ENCODE measurements at places on chromosomes 7 and 10.

- no peak for DNase-seq
Measured at GRCh38 chr7:66859794-66860645, 61.0 kb upstream of the TMEM248 start.

- DNase-seq = no peak
Measured at GRCh38 chr7:111173528-111173927, 82.6 kb downstream of the LRRN3 start.

- no peak for DNase-seq
Measured at GRCh38 chr7:78090616-78091015, 292.0 kb downstream of the PHTF2 start.

DNA sequence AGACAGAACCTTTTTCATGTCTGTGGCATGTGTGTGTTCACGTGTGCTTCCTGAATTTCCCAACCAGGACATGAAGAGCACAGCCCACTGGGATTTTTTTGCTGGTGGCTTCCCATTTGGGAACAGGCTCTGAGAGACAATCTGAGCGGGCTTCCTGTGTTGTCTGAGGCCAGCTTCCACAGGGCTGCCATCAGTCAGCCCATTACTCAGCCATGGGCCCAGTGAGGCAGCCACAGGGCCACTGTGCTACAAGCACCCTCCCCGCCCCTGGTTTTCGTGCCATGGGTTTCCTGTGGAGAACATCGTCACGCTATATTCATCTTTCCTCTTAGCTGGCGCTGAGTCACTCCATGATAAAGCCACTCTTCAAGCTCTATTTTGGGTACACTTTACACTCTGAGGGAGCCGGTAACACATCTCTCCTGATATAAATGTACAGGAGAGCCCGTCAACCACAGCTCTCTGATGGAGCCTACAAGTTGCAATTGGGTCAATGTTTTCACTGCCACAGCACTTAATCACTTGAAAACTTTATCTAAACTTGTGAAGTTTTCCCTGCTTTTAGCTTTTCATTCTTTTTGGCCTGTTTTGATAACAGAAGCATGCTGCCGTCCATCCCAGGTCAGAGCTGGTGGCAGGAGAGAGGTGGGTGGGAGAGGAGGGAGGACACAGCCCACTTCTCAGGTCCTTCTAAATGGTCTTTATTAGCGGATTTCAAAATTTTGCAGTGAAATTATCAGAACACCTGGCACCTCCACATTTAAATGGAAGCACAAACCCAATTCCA, 96.9 kb downstream of the HIPK2 start:
- no peak for DNase-seq

DNA sequence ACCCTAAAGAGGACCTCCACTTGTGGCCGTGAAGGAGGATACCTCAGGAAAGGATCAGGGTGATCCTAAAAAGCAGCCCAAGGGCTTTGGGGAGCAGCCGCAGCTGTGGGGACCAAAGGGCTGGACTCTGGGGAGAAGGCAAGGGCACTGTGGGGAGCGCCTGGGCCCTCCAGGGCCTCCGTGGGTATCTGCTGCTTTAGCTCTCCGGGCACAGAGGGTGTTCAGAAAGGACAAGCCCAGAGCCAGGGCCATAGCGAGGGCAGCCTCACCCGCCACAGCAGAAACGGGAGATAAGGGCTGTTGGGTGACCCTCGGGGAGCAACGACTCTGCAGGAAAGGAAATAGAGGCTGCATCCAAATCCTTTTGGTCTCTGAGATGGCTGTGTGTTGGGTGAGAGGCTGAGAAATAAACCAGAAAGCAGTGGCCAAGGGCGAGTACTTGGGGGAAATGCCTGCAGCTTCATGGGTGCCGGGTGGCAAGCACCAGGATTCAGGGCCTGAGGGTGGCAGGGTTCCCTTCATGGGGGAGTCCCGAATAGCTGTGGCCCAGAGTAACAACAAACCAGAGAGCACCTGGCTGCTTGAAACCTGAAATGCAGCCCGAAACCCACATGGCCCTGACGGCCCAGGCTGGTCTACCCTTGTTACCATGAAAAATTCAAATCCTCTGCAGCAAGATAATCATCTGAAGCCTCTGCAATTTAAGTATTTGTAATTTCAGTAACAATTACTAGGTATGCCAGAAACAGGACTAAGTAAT, 95.2 kb downstream of the VIPR2 start:
- no peak for DNase-seq

DNA sequence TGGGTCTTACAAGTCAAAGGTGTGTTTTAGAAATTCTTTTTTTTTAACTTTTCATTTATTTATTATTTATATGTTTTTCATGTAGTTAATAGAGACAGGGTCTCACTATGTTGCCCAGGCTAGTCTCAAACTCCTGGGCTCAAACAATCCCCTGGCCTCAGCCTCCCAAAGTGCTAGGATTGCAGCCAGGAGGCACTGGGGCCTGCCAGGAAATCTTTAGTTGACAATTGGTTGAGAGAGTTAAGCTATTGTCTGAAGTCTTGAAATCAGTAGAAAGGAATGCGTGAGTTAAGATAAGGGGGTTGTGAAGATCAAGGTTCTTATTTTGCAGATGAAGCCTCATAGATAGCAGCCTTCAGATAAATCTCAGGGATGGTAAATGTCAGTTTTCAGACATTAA, 245.4 kb upstream of the GALNT17 start:
- no peak for DNase-seq

DNA sequence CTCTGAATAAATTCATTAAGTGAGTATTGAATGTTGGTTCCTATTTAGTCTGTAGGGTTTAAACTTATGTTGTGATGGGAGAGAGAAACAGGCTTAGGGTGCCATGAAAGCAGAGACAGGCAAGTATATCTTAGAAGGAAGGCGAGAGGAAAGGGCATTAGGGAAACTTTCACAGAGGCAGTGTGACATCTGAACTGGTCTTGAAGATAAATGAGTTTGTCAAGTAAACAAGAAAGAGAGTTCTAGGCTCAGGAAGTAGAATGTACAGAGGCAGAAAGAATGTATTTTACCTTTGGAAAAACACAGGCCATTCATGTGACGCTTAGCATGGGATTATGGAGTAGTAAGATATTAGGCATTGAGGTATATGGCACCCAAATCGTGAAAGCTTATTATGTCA, 34.5 kb downstream of the GLCCI1 start:
- DNase-seq = no peak

- DNase-seq = no peak
Measured at GRCh38 chr10:98619446-98619845, 172.7 kb upstream of the HPS1 start.

- no peak for DNase-seq
Measured at GRCh38 chr7:93690021-93690420, 115.5 kb upstream of the CALCR start.

- no peak for DNase-seq
Measured at GRCh38 chr10:20648263-20648874, 248.7 kb downstream of the NEBL start.

DNA sequence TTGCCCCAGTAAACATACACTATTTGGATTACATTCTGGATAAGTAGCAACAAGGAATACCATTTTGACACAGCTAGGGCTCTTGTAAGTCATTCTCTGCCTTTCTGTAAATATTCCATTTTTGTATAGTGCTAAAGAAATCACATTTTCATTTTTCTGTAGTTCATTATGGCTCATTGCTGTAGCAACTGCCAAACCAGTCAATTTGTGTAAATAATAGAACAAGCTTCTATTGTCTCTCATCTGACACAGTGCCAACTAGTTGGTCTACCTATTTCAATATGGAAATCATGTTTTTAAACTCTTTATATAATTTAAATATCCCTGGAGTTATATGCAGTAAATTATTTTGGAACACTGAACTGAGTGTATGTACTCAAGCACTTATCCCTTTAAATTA, 193.7 kb downstream of the RELN start:
- DNase-seq = no peak

DNA sequence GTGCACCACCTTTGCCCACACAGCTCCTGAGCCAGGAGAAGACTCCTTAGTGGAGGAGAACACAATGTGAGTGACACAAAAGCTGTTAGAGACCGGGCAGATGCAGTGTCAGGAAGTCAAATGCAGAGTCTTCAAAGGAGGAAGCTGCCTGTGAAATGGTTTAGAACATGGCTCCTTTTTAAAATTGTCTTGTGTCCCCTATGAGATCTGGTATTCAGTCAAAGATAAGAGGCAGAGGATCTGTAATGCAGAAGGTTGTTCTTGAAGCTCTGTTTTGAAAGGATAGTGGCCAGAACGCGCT, 133.0 kb downstream of the VIPR2 start:
- no peak for DNase-seq

DNA sequence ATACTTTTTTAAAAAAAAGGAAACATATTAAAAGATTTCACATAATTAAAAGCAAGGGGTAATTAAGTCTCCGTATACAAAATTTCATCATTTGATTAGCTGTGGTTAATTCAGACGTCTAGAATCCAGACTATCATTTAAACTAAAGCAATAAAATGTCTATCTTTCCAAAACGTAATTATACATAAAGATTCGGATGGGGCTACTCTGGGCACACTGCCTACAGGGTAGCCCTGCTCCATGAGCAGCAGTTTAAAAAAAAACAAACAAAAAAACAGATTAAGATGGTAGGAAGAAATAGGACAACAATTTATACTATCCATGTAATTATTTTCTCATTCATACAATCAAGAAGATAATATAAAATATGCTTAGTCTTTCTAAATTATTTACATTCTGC, 96.0 kb downstream of the NRBF2 start:
- no peak for DNase-seq

DNA sequence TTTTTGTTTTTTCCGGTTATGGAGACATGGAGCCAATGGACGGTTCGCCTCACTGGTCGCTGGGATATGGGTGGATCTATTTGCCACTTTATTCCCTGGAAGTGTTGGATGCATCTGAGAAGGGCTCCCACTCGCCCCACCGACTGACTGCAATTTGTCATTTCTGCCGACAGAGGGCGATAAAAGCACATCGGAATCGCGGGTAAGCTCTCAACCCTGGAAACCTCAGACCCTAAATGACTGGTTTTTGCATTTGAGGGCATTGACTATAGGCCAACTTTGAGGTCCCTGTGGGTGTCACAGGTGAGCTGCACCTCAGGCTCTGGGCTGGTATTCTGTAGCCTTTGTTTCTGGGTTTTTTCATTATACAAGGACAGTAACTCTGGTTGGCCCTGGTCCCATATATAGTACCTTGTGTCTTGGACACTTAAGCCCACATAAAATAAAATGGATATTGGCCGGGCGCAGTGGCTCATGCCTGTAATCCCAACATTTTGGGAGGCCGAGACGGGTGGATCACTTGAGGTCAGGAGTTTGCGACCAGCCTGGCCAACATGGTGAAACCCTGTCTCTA, 11.9 kb upstream of the OPALIN start:
- peak; percentile 9 for DNase-seq

- no peak for DNase-seq
Measured at GRCh38 chr7:99050971-99051370, 92.9 kb downstream of the SMURF1 start.

DNA sequence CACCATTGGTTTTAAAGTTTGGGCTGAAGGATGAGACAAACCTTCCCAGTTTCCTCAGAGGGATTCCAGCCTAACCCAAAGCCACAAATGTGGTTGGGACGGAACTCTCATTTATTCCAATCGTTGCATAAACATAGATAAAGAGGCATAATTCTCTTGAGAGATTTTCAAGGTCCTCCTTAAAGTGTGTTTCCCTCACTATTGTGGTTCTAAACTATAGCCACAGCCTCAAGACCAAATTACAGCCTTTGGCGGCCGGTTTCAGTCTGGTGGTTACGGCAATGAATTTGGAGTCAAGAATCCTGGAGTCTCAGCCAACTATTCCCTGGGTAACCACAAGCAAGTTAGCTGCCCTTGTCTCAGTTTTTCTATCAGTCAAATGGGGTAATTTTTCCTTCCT, 42.6 kb downstream of the SEM1 start:
- DNase-seq = no peak

GRCh38 chr10:3077940-3078630, 10.7 kb downstream of the PFKP start:
- DNase-seq = no peak

- DNase-seq = no peak
Measured at GRCh38 chr10:72077275-72077990, 10.9 kb downstream of the SPOCK2 start.

- no peak for DNase-seq
Measured at GRCh38 chr10:53314876-53315275, 542.3 kb upstream of the MBL2 start.

DNA sequence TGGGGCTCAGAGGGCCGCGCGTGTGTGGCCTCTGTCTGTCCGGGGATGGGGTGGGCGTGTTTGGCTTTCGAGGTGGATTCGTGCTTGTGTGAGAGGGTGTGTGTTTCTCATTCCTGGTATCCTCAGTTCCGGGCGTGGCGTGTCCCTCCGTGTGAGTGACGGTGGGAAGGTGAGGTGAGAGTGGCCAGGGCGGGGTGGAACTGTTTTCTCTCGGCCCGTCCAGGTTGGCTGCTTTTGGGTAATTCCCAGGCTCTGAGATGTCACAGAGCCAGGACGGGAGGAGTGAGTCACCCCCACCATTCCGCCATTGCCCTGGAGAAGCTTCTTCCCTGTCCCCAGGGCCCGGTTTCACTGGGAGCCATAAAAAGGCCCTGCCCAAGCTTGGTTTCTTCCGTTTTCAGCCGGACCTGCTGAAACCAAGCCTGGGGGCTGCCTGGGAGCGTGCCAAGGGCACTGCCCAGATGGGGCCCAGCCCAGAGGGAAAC, 21.3 kb upstream of the CLDN4 start:
- DNase-seq = no peak

DNA sequence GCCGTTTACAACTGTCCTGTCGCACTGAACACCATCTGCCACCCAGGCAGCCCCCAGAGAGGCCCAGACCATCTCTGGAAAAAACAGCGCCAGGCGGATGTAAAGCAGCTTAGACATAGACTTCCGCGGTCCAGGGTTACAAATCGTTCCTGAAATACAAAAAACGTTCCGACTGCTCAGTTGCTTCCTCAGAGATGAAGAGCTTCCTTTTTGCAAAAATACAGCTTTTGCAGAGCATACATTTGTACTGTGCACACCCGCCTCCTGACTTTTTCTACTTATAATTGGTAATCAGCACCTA, 11.4 kb downstream of the DAGLB start:
- DNase-seq = no peak

GRCh38 chr7:151428378-151429236, 11.3 kb downstream of the CRYGN start:
- DNase-seq = no peak

- DNase-seq = no peak
Measured at GRCh38 chr7:21013765-21014539, 227.3 kb upstream of the SP8 start.

GRCh38 chr10:117964536-117964935, 82.2 kb downstream of the RAB11FIP2 start:
- DNase-seq = no peak

DNA sequence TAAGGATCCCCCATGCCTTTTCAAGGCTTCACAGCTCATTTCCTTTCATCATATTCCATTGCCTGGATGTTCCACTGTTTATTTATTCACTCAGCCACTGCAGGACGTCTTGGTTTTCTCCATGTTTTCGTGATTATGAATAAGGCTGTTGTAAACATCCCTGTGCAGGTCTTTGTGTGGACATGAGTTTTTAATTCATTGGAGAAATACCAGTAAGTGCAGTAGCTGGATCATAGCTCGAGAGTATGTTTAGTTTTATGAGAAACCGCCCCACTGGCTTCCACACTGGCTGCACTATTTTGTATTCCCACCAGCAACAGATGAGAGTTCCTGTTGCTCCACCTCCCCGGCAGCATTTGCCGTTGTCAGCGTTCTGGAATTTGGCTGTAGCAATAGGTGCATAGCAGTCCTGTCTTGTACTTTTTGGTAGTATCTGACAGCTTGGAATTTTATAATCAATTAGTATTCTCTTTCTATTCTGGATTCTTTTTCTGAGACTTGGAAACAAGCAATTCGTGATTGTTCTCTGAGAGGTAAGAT, 269.9 kb upstream of the PITRM1 start:
- DNase-seq = no peak

- DNase-seq = no peak
Measured at GRCh38 chr7:99120501-99120900, 23.4 kb downstream of the SMURF1 start.

- no peak for DNase-seq
Measured at GRCh38 chr10:28533186-28533564, 257 bp downstream of the WAC start.

All from NCI-H1105 (cell line).